ENCODE measurements at places on chromosomes 7 and 10. TPM values are rescaled to one million over a fixed set of nuclear protein-coding genes. Genes with fewer than 3 reads are reported as not detected.

DNA sequence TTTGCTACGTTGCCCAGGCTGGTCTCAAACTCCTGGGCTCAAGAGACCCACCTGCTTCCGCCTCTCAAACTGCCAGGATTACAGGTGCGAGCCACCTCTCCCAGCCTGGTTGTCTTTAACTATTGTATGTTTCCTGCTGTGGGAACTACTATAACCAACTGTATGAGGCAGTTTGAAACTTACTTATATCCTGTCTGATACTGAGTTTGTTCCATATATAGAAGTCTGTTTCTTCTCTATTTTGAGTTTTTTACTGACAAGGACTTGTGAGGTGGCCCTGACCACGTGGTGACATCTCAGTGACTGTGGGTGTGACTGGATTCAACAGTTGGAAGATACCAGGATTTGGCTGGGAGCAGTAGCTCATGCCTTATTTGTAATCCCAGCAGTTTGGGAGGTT, 14.2 kb downstream of the FBH1 start:
- H3K36me3 ChIP-seq: no peaks in the 10 kb centered on the region
- no peak for DNase-seq
- no peaks in the 10 kb centered on the region for H3K4me1 ChIP-seq
- H3K27me3 ChIP-seq: no peaks in the 10 kb centered on the region
- no peak overlapping the region for H3K4me3 ChIP-seq
- no peak overlapping the region for H3K27ac ChIP-seq

- H3K36me3 ChIP-seq: no peaks in the 10 kb centered on the region
- peak; percentile 94 for DNase-seq
- H3K4me3 ChIP-seq: peak overlapping the region; percentile 75
- peak overlapping the region; percentile 8 for H3K27ac ChIP-seq
- H3K4me1 ChIP-seq: peaks cover 15% of the 10 kb centered on the region
Observed at GRCh38 chr10:58335306-58336005, 650 bp downstream of the UBE2D1 start.

GRCh38 chr10:33298110-33298509, 36.4 kb downstream of the NRP1 start:
- no peak overlapping the region for H3K27ac ChIP-seq
- peaks cover 18% of the 10 kb centered on the region for H3K4me1 ChIP-seq
- H3K36me3 ChIP-seq: peaks cover 92% of the 10 kb centered on the region
- no peak overlapping the region for H3K4me3 ChIP-seq
- no peaks in the 10 kb centered on the region for H3K27me3 ChIP-seq

DNA sequence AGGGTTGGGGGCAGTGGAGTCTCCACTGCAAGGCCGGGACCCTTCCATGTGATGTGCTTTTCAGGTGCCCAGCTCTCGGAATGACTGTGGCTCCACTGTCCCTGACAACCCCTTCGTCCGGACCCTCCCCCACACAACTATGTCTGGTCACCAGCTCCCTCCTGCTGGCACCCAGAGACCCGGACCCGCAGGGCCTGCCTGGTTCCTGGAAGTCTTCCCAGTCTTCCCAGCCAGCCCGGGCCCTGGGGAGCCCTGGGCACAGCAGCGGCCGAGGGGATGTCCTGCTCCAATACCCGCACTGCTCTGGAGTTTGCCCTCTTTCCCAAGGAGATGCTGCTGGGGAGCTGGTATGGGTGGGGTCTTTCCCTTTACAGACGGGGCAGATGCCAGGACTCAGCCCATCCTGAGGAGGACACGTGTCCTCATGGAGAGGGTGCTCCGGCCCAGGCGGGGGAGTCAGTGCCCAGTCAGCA, 5.5 kb downstream of the ATP6V0E2 start:
- no peak overlapping the region for H3K27ac ChIP-seq
- DNase-seq: no peak
- peaks cover 11% of the 10 kb centered on the region for H3K4me1 ChIP-seq

DNA sequence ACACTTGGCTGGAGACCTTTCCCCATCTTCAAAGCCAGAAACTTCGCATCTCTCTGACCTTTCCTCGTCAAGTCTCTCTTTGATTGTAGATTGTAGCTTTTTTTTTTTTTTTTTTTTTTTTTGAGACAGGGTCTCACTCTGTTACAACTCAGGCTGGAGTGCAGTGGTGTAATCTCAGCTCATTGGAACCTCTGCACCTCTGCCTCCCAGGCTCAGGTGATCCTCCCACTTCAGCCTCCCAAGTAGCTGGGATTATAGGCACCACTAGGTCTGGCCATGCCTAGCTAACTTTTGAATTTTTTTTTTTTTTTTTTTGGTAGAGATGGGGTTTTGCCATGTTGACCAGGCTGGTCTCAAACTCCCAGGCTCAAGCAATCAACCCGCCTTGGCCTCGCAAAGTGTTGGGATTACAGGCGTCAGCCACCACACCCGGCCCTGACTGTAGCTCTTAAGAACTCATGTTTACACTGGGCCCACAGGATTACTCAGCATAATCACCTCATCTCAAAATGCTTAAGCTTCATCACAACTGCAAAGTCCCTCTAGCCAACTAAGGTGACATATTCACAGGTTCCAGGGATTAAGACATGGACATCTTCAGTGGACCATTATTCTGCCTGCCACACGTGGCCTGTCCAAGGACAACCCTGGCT, 11.7 kb downstream of the POLL start:
- H3K27me3 ChIP-seq: no peaks in the 10 kb centered on the region
- no peaks in the 10 kb centered on the region for H3K4me1 ChIP-seq
- H3K4me3 ChIP-seq: no peak overlapping the region

FKBP6 gene
- not detected for total RNA-seq

DNA sequence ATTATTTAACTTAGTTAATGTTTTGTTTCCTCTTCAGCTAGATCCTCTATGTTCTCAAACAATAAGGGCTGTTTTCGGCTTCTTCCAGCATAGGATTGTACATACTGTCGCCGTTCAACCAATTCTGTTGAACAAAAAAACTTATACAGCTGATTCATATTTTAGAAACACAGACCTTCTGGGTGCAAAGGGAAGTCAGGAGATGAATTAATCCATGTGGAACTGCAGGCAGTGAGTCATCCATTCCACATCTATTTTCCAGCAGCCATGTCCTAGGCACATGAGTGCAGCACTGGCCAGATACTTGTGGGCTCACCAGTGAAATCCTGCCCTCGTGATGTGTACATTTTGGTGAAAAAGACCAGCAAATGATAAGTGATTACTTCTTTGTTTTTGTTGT, 163.2 kb downstream of the JAZF1 start:
- H3K27me3 ChIP-seq: no peaks in the 10 kb centered on the region
- H3K4me1 ChIP-seq: peaks cover 11% of the 10 kb centered on the region
- no peak overlapping the region for H3K4me3 ChIP-seq
- DNase-seq: no peak
- H3K36me3 ChIP-seq: peaks cover 3% of the 10 kb centered on the region
- no peak overlapping the region for H3K27ac ChIP-seq

DNA sequence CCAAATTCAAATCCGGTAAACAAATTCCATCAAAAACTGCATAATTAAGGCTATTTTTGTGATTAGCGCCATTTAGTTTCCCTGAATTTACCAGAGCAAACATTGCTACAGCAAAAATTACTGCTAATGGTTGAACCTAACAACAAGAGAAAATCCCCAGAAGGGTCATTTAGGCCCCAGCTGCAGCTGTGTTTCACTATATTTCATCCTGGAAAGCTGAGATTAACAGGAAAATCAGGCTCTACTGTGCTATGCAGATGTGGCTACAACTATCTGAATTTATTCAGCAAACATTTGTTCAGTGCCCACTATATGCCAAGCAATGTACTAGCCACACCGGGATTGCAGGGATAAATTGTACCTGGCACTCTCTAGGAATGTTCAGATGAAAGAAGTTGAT, 104.0 kb downstream of the PON1 start:
- H3K27me3 ChIP-seq: no peaks in the 10 kb centered on the region
- no peak overlapping the region for H3K4me3 ChIP-seq
- H3K27ac ChIP-seq: no peak overlapping the region
- no peak for DNase-seq

DNA sequence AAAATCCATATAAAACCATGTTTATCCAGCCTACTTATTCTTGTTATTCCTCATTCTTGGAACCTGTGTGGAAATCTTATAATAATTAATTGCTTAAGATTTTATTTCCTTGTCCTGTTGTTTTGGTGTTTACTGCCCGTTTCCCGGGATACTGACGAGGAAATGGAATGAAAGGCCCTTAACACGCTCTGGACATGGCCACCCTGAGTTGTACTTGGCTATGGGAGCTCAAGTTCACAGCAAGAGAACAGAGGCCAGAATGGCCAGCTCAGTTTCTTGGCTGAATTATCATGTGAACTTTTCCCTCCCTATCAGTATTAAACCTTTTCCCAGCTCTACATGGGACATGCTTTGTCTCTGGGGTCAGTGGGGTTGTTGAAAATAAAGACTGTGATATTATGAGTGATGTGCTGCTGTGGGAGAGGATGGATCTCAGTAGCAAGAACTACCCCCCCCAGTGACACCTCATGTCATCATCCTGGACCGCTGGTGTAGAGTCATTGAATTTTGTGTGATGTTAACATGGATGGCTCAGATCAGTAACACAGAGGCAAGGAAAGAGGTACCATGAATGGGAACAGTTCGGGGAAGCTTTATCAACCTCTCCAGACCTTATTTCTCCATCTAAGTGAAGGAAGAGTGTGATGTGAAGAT, 87.0 kb upstream of the IGFBP3 start:
- H3K27ac ChIP-seq: no peak overlapping the region
- no peak for DNase-seq
- no peak overlapping the region for H3K4me3 ChIP-seq
- no peaks in the 10 kb centered on the region for H3K36me3 ChIP-seq
- H3K4me1 ChIP-seq: peaks cover 29% of the 10 kb centered on the region

- no peaks in the 10 kb centered on the region for H3K36me3 ChIP-seq
- peaks cover 15% of the 10 kb centered on the region for H3K4me1 ChIP-seq
- DNase-seq: no peak
- no peak overlapping the region for H3K4me3 ChIP-seq
- no peaks in the 10 kb centered on the region for H3K27me3 ChIP-seq
Observed at GRCh38 chr7:108026647-108027046, 23.7 kb upstream of the LAMB1 start.

DNA sequence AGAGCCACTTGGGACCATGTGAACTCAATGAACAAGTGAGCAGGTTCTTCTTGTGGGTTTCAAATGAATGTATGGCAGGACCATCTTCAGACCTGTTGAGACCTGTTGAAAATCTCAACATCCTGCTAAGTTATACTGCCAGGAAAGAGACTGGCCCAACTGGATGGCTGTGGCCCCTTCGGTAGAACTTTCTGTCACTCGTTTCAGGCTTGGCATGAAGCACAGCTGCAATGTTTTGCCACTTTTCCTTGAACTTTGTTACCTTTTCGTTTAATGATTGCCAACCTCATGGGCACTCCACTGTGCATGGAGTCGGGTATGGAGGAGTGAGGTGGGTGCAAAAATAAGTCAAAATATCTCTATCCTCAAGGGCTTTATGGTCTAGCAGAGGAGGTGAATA, 36.7 kb upstream of the SLC35B4 start:
- H3K4me3 ChIP-seq: no peak overlapping the region
- DNase-seq: no peak
- no peaks in the 10 kb centered on the region for H3K36me3 ChIP-seq

- peaks cover 46% of the 10 kb centered on the region for H3K4me1 ChIP-seq
- no peaks in the 10 kb centered on the region for H3K27me3 ChIP-seq
- H3K4me3 ChIP-seq: peak overlapping the region; percentile 60
- no peaks in the 10 kb centered on the region for H3K36me3 ChIP-seq
- peak; percentile 52 for DNase-seq
Observed at GRCh38 chr10:4242561-4243035, 457.6 kb upstream of the KLF6 start.

GRCh38 chr10:36119455-36119854, 477.4 kb upstream of the FZD8 start:
- H3K4me1 ChIP-seq: peaks cover 10% of the 10 kb centered on the region
- no peak for DNase-seq
- no peaks in the 10 kb centered on the region for H3K36me3 ChIP-seq
- H3K4me3 ChIP-seq: no peak overlapping the region
- no peak overlapping the region for H3K27ac ChIP-seq

DNA sequence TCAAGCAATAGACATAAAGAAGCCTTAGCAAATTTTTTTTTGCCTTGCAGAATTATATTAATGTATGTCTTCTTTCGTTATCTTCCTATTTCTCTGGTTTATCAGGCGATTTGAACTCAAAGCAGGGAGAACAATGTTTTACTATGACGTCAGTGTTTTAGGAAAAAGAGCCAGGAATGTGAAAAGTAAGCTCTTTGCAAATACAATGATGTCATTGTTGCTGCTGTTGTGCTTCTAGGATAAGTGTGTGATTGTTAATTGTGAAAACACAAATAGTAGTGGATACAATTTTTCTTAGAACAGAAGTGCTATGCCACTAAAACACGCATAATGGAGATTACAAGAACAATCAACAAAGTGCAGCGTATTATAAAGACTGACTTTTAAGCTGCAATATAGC, 9.5 kb upstream of the AUTS2 start:
- no peaks in the 10 kb centered on the region for H3K27me3 ChIP-seq
- no peaks in the 10 kb centered on the region for H3K4me1 ChIP-seq
- H3K27ac ChIP-seq: no peak overlapping the region
- DNase-seq: no peak
- no peak overlapping the region for H3K4me3 ChIP-seq

DNA sequence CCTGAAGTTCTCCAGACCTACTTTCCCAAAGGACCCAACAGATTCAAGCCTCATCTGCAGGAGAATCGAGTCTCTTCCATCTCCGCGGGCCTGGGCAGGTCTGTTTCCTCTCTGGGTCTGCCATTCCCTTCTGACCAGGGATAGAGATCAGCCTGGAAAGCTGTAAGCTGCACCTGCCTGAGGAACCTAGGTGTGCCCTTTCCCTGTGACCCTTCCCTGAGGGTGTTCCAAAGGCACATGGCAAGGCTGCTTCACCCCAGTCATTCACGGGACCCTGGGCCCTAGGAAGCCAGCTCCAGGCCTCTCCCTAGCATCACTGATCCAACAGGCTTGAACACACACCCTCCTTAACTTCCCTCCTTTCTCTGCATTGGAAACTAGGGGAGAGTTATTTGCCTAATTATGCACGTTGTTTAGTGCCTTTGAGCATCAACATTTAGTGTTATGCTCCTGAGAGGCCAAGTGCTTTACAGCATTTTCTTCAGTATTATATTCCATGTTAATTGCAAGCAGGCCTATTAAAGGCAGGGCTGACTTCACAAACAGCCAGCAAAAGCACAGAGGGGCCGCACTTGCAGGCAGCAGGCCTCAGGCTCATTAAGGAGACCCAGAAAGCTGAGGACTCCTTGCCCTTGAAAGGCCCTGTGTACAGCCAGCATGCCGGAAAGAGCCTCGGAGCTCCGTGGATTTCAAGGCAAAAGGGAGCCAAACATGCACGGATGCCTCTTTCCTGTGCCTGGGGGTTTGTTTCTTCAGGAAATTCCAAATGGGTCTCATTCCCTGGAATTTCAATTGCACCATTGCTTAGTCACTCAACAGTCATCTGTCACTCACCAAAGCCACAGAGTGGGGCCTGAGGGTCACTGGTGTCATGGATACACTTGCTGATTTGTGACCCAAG, 91.0 kb upstream of the FAM20C start:
- H3K4me1 ChIP-seq: peaks cover 31% of the 10 kb centered on the region
- no peaks in the 10 kb centered on the region for H3K27me3 ChIP-seq
- H3K36me3 ChIP-seq: no peaks in the 10 kb centered on the region
- peak overlapping the region; percentile 76 for H3K27ac ChIP-seq

ZEB1 gene
- 3.9 TPM for total RNA-seq

Data from PC-3 (cell line).